ENCODE measurements at places on chromosomes 4 and X. TPM values are rescaled to one million over a fixed set of nuclear protein-coding genes. Genes with fewer than 3 reads are reported as not detected.

GRCh38 chr4:48024522-48024921, 8.0 kb downstream of the NIPAL1 start:
- peak; percentile 39 for DNase-seq

- peak; percentile 79 for DNase-seq
Measured at GRCh38 chr4:105894660-105895582, at the start of gene NPNT. Gene NPNT (plus strand): TSS chr4:105895471. CDS start chr4:105895653, 182 bp downstream.

Gene ADRA2C
- 6.5 TPM for polyA plus RNA-seq

Gene SHROOM3
- 21.6 TPM for polyA plus RNA-seq

- DNase-seq = no peak
Measured at GRCh38 chr4:185654311-185654710, 119.0 kb upstream of the PDLIM3 start.

Gene SCD5
- polyA plus RNA-seq = 3.7 TPM

GRCh38 chr4:142282870-142283431, 563.1 kb downstream of the INPP4B start:
- DNase-seq = peak; percentile 44

- DNase-seq = no peak
Measured at GRCh38 chr4:80417019-80417418, 81.5 kb downstream of the CFAP299 start.

DNA sequence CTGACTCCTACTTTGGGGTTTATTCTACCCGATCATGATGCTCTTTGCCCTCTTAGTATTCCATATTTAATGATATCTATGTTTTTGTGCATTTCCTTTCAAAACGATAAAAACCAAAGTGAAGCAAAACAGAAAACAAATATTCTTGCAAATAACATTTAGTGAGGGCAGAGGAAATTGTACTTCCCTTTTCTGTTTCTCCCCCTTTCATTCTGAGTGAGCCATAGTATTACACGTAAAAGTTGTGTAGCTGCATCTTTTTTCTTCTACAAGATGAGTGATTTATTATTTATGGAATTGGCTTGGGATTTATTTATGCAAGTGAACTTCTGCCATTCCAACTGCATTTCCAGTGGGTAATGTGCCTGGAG, 109.9 kb downstream of the AFF2 start:
- DNase-seq = no peak

DNA sequence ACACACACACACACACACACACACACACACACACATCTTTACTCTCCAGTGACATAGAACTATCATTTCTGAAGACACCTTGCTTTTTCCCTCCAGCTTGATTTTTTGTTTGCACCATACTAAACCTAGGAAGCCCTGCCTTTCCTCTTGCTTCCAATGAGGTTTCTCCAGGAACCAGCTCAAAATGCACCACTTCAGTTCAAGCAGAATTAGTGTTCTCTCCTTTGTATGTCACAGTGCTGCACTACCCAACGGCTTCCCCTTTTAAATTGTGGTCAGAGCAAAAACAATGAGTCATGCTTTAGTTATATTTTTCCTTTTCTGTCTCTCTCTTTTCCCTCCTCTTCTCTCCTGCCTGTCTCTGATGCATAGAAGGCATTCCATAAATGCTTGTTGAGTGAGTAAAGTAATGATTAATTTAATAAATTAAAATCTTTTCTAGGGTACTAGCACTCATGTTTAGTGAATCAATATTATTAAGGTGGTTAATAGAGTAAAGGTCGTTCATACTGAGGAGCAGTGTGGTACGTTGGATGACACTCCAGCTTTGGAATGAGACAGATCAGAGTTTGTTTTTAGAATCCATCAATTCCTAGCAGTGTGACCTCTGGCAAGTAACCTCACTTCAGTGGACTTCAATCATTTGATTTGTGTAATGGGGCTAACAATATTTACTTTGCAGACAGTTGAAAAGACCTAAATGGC, 5.9 kb downstream of the RTL3 start:
- DNase-seq = no peak

- DNase-seq = no peak
Measured at GRCh38 chr4:124631760-124632159, 80.8 kb downstream of the ANKRD50 start.

GRCh38 chr4:153221783-153222706, 17.8 kb downstream of the TRIM2 start:
- peak; percentile 80 for DNase-seq

Gene SSX7
- not detected for polyA plus RNA-seq

Gene SSX4
- polyA plus RNA-seq = not detected

Gene INTS12
- 34.8 TPM for polyA plus RNA-seq

- no peak for DNase-seq
Measured at GRCh38 chr4:89447543-89447942, 139.9 kb upstream of the GPRIN3 start.

DNA sequence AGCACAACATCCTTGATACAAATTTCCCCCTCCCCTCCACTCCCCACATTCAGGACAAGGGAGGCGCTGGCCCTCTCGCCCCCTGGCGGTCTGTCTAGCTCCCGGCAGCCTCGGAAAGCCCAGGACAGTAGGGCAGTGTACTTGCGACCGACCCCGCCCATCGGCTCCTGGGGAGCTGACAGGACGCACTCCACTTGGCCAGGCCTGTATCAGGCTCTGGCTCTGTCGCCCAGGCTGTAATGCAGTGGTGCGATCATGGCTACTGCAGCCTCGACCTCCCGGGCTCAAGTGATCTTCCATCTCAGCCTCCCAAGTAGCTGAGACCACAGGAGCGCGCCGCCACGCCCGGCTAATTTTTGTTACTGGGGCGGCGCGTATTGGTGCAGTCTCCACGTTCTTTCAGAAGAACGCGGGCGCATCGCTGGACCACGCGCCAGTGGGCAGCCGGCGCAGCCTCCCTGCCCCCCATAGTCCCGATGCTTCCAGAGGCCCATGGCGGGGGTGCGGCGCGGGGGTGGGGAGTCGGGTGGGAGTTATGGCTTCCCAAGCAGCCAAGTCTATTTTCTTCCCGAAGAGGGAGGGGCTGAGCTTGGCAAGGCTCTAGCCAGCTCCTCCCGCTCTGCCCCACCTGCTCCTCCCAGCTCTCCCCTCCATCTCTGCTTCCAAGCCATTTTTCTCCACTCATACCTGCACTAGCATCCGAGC, 7.8 kb upstream of the AKAP14 start:
- DNase-seq = peak; percentile 64

- DNase-seq = no peak
Measured at GRCh38 chrX:50327235-50327634, 122.7 kb downstream of the CCNB3 start.

Gene COX7B2
- polyA plus RNA-seq = not detected

DNA sequence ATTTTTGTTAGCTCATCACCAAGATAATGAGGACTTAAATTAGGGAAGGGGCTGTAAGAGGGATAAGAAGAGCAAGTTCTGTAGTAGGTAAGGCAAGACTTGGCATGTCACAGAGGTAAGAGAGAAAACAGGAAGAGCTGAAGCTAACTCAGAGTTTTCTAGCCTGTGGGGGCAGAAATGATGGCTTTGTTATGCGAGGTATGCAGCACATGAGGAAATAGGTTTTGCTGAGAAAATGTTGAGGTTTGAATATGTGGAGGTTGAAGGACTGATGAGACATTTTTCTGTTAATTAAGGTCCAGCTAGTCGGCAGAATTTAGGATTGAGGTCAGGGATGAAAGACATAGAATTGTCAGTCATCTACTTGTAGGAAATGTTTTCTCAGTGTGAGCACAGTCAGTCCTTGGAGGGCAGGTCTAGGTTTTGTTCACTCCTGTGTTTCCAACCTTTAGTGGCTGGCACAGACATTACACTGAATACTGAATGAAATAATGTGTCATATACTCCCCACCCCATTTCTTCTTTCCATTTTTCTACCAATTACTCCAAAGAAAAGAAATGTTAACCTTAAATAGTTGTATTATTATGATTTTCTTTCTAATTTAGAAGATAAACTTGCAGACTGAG, 154.0 kb upstream of the AADAT start:
- DNase-seq = no peak

Gene NSG1
- polyA plus RNA-seq = 6.1 TPM

DNA sequence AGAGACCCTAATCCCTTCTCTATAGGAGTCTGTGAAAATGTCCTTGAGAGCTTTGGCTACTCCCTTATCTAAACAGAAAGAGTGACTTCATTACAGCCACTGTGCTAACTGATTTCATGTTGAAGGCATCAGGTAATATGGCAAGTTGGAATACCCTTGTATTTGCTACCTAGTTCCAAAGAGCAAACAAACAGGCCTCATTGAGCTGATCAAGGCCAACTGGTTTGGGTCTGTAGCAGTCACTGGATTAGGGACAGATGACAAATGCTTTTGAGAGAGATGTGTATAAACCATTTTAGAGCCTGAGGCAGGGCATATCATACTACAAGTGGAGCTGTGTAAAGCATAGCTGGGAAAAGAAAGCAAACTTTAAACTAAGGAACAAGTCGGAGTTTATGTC, 22.9 kb upstream of the PDLIM5 start:
- no peak for DNase-seq

Gene GLRA2
- not detected for polyA plus RNA-seq

Gene SYN1
- polyA plus RNA-seq = 12.6 TPM

DNA sequence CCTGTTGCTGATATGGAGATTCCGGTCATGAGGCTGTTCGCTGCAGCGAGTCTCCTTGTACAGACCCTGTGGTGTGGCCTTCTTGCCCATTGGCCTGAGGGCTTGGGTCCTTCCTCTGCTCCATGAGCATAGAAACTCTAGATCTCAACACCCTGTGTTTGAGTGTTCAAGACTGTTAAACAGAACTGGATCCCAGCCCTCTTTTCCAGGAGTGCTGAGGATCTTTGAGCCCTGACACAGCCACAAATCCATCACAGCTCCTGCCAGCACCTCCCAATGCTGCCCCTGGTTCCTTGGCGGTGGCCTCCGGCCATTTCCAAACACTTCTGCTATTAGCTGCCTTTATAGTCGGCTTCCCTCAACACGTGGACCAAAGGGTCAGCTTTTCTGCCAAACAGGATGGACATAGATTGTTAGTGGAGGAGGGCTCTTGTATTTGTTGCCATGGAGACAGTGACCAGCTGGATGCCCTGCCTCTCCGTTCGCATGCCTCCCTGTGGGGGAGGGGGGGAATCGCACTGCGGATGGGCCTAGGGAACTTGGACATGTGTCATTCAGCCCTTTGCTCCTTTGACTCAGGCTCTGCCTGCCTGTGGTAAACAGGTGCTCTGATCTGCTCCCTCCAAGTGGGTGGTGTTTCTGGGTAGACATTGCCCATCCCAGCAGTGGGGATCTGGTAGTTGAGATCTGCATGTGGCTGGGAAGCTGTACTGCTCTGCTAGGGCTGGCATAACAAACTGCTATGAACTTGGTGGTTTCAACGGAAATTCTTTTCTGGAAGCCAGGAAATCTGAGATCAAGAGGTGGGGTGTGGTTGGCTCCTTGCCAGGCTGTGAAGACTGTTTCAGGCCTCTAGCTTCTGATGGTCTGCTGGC, 6.9 kb upstream of the WDR1 start:
- peak; percentile 68 for DNase-seq
